Stimulated activated CD8-positive, alpha-beta memory T cell treated with anti-CD3 and anti-CD28 coated beads, Interleukin-7, amount 100 ng/mL, for 1 hour (primary cell): ENCODE measurements at places on chromosomes 2 and 18.

DNA sequence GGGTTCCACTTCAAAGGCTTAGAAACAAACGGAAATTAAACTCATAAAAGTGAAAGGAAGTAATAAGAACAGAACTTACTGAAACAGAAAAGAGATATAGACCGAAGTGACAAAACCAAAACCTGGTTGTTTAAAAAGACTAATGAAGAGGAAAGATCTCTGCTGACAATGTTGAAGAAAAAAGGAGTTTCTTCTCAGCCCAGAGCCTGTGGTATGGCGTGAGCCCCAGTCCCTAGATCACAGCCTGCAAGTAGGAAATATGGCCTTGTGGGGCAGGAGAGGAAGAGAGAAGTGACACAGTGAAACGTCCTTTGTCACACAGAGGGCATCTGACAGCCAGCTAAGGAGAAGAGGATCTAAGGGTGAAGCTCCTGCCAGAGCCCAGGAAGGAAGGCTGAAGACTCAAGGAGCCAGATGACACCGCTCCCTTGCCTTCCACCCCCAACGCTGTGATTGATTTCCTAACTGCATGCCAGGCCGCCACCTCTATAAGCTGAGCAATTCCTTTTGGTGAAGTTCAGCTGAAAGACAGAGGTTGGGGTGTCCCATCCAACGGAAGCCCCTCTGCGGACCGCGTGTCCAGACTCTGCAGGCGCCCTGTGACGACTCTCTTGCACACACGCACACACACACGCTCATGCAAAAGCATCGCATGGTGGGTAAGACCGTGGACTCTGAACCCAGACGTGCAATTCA is 141.1 kb downstream of the HDAC4 start:
- DNase-seq: no peak

DNA sequence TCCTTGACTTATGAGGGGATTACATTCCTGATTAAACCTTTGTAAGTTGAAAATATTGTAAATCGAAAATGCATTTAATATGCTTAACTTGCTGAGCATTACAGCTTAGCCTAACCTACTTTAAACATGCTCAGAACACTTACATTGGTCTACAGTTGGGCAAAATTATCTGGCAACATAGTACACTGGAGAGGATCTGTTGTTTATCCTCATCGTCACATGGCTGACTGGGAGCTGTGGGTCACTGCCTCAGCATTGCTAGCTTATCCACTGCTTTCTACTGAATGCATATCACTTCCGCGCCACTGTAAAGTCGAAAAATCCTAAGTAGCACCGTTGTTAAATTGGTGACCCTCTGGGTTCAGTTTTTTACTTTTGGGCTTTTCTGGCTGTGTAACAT is 13.7 kb downstream of the PMS1 start:
- DNase-seq: no peak

DNA sequence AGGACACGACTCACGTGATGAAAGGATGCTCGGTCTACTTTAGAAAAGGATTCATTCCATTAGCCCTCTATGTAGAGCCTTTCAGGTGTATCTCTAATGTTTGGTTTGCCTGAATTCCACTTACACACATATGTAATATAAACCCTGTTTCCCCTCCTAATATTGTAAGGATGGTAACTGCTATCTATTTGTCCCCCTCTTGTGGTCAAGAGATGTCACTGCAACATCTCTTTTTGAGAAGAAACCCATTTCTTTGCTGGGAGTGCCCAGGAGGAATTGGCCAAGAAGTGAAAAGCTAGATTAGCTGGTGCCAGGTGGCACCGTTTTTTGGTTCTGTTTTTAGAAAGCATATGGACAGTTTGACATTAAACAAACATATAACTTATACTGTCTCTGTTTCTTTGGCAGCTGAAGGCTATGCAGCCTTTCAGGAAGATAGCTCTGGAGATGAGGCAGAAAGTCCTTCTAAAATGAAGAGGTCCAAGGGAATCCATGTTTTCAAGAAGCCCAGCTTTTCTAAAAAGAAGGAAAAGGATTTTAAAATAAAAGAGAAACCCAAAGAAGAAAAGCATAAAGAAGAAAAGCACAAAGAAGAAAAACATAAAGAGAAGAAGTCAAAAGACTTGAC is 41.2 kb downstream of the RALBP1 start:
- no peak for DNase-seq

DNA sequence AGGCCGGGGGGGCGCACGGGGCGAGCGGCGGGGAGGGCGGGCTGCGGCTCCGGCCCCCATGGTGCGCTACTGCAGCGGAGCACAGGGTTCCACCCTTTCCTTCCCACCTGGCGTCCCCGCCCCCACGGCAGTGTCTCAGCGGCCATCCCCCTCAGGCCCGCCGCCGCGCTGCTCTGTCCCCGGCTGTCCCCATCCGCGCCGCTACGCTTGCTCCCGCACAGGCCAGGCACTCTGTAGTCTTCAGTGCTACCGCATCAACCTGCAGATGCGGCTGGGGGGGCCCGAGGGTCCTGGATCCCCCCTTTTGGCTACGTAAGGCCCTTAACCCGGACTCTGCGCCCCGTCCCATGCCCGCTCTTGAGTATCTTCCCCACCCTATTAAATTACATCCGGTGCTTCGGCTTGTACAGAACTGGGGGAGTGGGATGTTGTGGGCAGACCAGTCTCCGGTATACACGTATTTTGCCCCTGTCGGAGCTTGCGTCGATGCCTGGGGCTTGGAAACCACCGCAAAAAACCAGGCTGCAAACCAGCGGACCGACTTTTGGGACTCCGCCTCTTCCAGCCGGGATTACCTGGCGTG is 598 bp upstream of the WBP1 start:
- DNase-seq: peak; percentile 70

DNA sequence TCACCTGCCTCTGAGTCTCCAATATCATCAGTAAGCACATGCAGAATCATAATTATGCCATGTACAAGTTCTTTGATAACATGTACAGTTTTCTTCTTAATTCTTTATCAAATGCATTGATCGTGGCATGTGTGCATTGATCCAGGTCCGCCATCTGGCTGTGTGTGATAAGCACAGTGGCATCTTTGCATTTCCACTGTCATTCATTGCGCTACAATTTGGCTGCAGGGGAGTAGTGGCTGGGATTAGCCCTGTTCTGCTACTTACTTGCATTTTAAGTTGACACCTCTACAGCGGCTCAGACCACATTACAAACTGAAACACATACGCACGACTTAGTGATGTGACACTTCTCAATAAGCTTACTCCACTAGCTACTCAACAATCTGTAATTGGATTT is 83.6 kb upstream of the OTX1 start:
- no peak for DNase-seq

GRCh38 chr2:9166579-9167377 is 39.8 kb upstream of the ASAP2 start:
- DNase-seq: no peak

DNA sequence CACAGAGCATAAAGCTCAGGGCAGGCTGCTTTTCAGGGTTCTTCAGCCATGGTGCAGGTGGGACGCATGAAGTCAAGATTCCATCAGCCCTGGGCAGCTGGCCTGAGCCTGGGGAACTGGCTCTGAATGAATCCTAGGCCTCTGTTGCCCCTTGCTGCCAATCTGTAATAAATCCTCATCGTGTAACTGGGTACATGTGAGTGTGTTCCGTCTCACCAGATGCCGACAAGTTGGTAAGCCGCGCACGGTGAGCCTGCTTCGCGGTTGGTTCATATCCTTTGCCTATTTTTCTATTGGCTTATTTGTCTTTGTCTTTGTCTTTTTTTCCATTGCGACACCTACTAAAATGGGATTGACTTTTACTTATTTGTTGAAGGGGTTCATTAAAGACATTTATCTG is 27.7 kb downstream of the B3GNT7 start:
- DNase-seq: no peak

DNA sequence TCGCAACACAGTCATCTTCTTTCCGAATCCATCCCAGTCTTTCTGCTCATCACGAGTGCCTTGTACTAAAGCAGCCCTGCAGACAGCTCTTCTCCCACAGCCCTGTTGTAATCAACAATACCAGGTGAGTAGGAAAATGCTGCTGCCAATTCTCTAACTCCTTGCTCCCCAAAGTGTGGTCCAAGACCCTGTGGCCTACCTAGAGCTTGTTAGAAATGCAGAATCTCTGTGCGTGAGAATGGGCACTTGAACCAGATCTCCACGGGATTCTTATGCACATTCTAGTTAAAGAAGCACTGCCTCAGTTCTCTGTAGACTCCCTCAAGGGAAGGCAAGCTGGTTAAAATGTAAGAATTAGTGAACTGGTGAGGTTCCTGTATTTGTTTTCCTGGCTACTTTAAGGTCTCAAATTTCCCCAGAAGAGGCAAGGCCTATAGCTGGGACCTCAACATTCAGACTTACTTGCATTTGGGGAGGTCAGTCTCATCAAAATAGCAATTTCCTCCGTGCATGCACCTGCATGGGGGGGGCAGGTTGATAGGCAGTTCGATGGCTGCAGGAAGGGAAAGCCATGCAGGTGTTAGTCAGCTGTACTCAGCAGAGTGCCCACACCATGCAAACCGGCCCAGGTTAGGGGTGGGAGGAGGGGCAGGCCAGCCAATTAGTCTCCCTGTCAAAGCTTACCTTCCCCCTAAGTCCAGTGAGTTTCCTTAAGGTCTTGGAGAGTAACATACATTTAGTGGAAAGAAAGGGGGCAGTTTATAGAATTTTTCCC is 70.8 kb downstream of the DHRS9 start:
- DNase-seq: no peak

- no peak for DNase-seq
These were observed 194.5 kb downstream of the IKZF2 start for GRCh38 chr2:212956665-212957607.

GRCh38 chr2:98705333-98705617 is 25.7 kb downstream of the MGAT4A start:
- DNase-seq: no peak

- no peak for DNase-seq
These were observed 80.0 kb downstream of the ACAA2 start for GRCh38 chr18:49733321-49733720.

DNA sequence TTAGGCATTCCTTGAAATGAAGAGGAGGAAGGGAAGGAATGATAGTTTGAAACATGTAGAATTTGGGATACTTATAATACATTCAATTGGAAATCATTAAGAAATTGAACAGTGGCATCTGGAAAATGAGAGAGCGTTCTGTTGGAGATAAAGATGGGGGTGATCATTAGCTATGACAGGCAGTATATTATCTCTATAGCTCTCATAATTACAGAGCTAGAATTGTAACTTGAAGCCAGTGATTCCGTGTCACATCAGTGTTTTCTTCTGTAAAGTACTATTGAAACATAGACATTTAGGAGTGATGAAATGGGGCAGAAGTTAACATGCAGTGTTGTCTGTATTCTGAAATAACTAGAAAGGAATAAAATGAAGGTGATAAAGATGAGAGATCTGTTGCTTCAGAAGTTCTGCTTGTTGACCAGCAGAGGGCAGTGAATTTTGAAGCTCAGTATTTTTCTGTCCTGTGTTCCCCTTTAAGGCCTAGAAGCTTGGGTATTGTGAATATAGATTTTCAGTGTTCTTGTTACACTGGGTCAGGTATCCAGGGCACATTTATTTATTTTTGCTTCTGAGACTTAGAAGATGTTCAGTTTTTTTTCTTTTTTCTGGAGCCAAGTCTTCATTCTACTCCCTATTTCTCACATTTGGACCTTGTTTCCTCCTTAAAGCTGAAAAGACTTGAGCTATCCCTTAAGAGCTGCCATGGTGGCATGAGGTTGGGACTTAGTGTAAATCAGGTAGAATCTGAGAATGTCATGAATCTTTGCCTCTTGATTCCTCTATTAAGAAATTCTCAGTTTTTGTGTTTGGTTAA is 157.4 kb downstream of the TAF4B start:
- DNase-seq: no peak

- DNase-seq: no peak
These were observed 6.9 kb upstream of the DYSF start for GRCh38 chr2:71446505-71446904.

GRCh38 chr2:105840933-105841332 is 96.2 kb downstream of the NCK2 start:
- no peak for DNase-seq

GRCh38 chr18:31268985-31269406 is 49.0 kb upstream of the DSG1 start:
- DNase-seq: no peak

DNA sequence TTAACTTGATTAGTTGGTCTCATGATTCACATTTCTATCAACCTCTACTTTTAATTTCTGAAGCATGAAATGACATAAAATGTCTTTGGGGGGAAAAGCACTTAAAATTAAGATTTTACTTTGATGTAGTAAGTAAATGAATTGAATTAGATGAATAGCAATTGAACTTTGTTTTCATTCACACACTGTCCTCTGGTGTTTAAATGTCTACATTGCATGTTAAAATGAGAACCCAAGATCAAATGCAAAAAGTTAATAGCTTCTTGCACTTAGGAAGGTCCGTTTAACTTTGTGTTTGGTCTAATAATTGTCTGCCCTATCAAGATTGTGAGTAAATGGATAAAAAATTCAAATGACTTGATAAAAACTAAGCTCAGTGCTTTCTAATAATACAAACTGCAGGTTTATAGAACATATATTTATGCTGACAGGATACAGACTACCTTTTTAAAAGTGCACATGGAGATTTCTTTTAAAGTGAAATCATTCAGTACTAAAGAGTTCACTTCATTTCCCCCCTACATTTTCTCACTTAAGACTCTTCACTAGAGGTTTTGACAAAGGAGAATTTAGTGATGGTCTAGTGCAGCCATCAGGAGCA is 156.2 kb upstream of the NABP1 start:
- no peak for DNase-seq

DNA sequence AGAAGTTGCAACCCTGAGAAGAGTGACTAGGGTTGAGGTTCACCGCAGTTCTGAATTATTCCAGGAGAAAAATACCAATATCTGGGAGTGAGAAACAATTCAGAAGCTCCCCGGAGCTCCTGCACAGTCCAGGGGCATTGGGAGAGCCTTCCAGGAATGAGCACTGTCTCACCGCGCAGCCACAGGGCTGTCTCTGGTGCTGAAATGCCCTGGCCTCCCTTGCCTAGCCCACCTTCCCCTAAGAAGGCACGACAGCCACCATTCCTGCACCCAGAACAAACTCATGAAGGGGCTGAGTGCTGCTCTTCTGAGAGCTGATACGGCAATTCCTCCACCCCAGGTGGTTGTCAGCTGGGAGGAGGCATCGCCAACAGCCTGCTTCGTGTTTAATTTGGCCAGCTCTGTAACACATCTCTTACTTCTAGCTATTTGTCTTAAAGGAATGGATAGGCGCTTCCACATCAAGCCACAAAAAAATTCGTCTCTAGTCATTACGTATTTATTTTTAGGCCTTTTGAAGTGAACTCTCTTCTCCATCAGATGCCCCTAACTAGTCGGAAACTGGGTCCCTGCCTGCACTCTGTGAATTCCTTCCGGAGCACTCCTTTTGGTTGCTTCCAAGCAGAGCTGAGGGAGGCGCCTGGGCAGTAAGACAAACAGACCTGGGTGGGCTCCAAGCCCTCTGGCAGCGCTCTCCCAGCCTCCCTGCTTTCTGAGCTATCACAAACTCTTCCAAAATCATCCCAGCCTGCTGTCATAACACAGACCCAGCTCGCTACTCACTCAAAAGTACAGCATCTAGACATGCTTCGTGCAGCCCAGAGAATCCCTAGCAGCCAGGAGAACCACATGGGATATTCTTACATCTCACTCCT is 120.5 kb upstream of the CCDC68 start:
- no peak for DNase-seq

- no peak for DNase-seq
These were observed 318.7 kb downstream of the NOL4 start for GRCh38 chr18:33906046-33906445.

GRCh38 chr2:225502971-225503370 is 103.5 kb downstream of the NYAP2 start:
- no peak for DNase-seq
